ENCODE measurements at places on chromosomes 7 and 10. TPM values are rescaled to one million over a fixed set of nuclear protein-coding genes. Genes with fewer than 3 reads are reported as not detected.

- no peak for DNase-seq
These were observed 72.5 kb upstream of the MXI1 start for GRCh38 chr10:110134917-110135316.

GRCh38 chr10:75651417-75651816, 220.0 kb downstream of the LRMDA start:
- no peak for DNase-seq

- DNase-seq, result peak; percentile 67
These were observed 110.8 kb upstream of the PTN start for GRCh38 chr7:137454246-137454724.

DNA sequence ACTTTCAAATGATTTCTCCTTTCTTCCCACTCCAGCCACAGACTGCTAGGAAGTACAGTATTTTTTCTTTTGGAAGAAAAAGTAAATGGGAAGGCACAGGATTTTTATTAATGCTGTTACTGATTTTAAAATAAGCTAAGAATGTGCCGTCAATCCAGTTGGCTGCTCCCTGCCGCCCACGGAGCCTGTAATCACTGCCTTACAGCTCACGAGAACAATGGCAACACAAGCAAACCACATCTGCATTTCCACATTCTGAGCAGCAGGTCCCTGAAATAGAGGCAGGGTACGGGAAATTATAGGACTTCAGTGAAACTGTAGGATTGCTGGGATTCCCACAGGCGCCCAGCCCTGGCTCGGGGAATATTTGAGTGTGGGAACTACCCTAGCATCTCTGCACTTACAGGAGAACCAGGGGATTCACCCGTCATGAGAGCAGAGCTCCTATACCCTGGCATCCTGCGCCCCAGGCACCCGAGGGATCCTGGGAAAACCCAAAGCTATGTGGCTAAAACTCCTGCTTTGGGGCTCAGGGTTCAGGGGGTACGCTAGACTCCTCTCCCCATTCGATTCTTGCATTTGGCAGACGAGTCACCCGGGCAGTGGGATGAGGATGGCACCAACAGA, 72.9 kb upstream of the TNS3 start:
- no peak for DNase-seq

GRCh38 chr7:47852330-47853245, 95.7 kb downstream of the PKD1L1 start:
- DNase-seq, result no peak

- DNase-seq, result no peak
These were observed 48.8 kb upstream of the CARD11 start for GRCh38 chr7:3092468-3092867.

The TAS2R5 gene
- 1.8 TPM for polyA plus RNA-seq

The EIF5AL1 gene
- 5.8 TPM for polyA plus RNA-seq

DNA sequence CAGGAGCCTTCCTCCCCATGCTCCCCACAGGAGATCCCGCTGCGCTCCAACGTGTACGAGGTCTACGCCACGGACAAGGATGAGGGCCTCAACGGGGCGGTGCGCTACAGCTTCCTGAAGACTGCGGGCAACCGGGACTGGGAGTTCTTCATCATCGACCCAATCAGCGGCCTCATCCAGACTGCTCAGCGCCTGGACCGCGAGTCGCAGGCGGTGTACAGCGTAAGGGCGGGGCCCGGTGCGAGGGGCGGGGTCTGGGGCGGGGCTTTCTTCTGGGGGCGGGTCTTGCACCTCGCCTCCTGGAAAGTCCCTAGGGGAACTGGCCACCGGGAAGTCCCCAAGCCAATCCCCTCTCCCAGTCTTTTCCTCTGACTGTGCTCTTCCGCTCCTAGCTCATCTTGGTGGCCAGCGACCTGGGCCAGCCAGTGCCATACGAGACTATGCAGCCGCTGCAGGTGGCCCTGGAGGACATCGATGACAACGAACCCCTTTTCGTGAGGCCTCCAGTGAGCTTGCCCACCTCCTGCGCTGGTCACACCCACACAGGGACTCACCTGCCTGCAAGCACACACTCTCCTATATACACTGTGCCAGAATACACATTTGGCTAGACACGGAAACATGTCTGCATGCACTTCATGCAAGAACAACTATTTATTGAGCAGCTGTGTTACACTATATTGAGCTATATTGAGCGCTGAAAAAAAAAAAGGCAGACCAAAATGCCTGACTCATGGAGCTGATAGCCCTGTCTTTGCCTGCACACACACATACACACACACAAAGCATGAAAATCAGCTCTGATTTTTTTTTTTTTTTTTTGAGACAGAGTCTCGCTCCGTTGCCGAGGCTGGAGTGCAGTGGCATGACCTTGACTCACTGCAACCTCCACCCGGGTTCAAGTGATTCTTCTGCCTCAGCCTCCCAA, 32.7 kb upstream of the VSIR start:
- DNase-seq, result no peak

The PRKG1 gene
- 15.3 TPM for polyA plus RNA-seq

The HMX3 gene
- not detected for polyA plus RNA-seq

- DNase-seq, result no peak
These were observed 816.4 kb downstream of the GRM8 start for GRCh38 chr7:126436213-126436868.

- DNase-seq, result no peak
These were observed 345.9 kb downstream of the KIF20B start for GRCh38 chr10:90047243-90047729.

Measured in right renal pelvis (tissue), 4 donors.